Lung (tissue), 17 donors: ENCODE measurements at places on chromosomes 11 and 22.

DNA sequence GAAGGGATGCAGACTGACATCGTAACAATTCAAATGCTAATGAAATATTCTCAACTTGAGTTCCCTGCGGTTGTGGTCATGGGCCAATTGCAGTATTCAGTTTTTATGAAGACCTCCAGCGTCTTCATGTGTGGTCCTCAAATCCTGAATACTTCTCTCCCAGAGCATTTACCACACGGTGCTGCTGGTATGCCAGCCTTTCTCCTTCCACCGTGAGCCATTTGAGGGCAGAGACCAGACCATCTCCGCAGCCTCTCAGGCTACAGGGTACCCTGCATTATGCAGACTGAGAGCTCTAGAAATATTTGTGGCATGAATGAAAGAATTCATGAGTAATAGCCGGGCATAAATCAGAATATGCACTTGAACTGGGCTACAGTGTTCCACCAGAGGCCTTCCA, 289.7 kb downstream of the ST3GAL4 start:
- DNase-seq, result no peak

DNA sequence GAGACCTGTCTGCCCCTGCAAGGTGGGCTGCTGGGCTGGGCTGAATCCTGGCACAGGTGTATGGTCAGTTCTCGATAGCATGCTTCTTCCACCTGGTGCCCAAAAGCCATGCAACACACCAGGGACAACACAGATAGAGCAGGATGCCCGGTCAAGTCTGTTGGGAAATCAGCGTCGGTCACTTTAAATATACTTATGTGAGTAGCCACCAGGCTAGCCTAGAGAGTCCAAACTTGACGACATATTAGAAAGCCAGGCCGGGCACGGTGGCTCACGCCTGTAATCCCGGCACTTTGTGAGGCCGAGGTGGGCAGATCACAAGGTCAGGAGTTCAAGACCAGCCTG, 8.9 kb downstream of the C1QTNF6 start:
- no peak for DNase-seq

- no peak for DNase-seq
Measured at GRCh38 chr11:73175551-73176144, 33.5 kb upstream of the FCHSD2 start.

GRCh38 chr11:22671751-22672150, 5.3 kb downstream of the GAS2 start:
- no peak for DNase-seq

GRCh38 chr11:63761188-63761587, 7.4 kb downstream of the ZFTA start:
- no peak for DNase-seq

- DNase-seq, result peak; percentile 93
Measured at GRCh38 chr22:24289741-24290163, 19.1 kb downstream of the SPECC1L start.

DNA sequence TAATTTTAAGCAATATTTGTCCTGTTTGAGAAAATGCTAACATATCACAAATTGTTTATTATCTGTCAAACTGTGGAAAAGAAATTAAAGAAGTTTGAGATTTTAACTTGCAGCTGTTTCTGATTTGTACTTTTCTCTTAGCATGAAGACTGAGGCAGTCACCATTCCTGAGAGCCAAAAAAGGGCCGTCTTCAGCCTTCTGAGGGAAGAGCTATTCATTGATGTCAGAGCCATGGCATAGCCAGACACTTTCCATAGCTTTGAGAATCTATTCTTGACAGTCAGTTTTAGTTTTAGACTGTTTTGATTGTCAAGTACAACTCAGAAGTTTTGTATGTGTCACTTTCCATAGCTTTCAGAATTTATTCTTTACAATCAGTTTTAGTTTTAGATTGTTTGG, 32.1 kb downstream of the YAP1 start:
- DNase-seq, result no peak

DNA sequence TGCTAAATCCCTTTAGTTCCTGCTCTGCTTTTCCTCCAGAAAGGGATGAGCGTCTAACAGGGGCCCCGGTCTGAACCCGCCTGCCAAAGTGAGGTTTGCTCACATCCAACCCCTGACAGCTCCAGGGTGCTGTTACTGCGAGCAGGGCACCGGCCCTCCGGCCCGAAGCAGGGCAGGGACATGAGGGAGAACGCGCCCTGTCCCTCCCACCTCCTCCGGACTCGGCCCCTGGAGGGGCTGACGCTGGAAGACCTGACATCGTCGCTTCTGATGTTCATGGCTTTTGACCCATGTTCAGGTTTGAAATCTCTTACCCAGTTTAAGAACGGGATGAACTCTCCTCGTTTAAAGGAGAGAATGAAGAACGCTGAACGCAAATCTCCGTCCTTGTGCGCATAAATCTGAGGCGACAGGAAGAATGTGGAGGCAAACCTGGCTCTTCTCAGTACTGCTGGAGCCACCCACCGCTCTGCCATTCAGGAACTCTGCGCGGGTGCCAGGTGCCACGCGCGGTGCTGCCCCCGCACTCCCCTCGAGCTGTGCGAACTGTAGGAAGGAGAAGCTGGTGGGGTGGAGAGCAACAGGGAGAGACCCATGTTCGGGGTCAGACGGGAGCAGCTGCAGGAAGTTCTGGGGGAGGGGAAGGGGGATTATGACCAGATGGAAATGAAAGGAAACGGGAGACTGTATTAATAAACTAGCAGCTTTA, 826 bp upstream of the EEF1G start:
- DNase-seq, result peak; percentile 57

DNA sequence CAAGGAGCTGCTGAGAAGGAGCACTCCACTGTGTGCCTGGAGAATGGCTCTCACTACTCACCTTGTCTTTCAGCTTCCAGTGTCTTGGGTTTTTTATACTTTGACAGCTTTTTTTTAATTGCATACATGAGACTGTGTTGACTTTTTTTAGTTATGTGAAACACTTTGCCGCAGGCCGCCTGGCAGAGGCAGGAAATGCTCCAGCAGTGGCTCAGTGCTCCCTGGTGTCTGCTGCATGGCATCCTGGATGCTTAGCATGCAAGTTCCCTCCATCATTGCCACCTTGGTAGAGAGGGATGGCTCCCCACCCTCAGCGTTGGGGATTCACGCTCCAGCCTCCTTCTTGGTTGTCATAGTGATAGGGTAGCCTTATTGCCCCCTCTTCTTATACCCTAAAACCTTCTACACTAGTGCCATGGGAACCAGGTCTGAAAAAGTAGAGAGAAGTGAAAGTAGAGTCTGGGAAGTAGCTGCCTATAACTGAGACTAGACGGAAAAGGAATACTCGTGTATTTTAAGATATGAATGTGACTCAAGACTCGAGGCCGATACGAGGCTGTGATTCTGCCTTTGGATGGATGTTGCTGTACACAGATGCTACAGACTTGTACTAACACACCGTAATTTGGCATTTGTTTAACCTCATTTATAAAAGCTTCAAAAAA, 72.6 kb downstream of the NCAPD3 start:
- DNase-seq, result no peak

DNA sequence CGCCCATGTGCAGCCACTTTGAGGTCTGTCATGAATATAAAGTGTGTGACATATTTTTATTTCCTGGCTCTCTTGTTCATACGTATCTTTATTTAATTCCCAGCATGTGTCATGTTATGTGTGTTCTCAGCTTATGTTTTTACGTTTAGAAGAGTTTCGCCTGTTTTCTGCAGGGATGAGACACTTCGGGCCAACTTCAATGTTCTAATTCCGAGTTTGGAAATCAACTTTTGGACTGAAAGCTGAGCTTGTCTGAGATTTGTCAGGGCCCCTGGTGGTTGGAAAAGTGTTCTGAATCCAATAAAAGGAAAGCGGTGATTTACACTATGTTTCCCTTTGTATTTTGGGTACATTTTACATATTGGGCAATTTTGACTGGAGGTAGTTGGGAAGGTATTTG, 810.7 kb downstream of the TBC1D22A start:
- DNase-seq, result no peak

- no peak for DNase-seq
Measured at GRCh38 chr22:23251445-23252093, 71.3 kb downstream of the BCR start.

DNA sequence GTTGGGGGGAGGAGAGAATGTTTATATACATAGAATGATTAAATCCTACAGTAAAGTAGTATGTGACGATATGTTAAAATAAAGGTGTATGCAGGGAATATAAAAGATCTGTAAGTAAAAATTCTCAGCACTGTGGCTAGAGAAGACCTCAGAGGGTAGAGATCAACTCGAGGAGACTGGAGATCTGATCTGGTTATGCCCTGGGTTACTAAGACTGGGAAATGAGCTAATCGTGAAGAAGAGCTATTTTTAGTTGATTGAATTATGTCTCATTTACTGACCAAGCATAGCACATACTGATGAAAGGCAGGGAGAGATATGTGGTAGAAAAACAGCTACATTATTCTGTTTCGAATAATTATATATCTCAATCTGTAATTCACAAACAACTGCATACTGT, 42.8 kb upstream of the ALKBH3 start:
- no peak for DNase-seq

GRCh38 chr11:20372081-20372626, 8.6 kb downstream of the HTATIP2 start:
- DNase-seq, result no peak

GRCh38 chr22:28029956-28030355, 110.9 kb upstream of the PITPNB start:
- DNase-seq, result no peak

DNA sequence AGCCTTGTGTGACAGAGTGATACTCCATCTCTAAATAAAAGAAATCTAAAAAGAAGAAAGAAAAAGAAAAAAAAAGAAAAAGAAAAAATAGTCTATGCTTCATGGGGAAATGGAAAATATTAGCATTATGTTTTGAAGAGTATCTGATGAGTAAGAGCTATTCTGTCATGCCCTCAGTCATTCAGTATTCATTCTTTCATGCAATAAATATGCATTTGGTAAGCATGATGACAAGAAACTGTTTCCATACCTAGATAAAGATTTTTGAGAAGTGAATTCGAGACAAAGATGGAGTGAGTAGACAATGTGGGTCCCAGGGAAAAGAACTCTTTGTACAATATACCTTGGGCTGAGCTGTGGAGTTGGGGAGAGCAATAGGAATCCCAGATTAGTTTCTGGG, 6.2 kb upstream of the IFTAP start:
- no peak for DNase-seq

- no peak for DNase-seq
Measured at GRCh38 chr11:120146413-120147093, 8.6 kb upstream of the TRIM29 start.

- no peak for DNase-seq
Measured at GRCh38 chr11:33716243-33716642, 15.6 kb upstream of the C11orf91 start.

- DNase-seq, result no peak
Measured at GRCh38 chr11:62048100-62048499, 75.7 kb upstream of the INCENP start.

- no peak for DNase-seq
Measured at GRCh38 chr11:38339835-38340440, 1741.9 kb upstream of the RAG2 start.

DNA sequence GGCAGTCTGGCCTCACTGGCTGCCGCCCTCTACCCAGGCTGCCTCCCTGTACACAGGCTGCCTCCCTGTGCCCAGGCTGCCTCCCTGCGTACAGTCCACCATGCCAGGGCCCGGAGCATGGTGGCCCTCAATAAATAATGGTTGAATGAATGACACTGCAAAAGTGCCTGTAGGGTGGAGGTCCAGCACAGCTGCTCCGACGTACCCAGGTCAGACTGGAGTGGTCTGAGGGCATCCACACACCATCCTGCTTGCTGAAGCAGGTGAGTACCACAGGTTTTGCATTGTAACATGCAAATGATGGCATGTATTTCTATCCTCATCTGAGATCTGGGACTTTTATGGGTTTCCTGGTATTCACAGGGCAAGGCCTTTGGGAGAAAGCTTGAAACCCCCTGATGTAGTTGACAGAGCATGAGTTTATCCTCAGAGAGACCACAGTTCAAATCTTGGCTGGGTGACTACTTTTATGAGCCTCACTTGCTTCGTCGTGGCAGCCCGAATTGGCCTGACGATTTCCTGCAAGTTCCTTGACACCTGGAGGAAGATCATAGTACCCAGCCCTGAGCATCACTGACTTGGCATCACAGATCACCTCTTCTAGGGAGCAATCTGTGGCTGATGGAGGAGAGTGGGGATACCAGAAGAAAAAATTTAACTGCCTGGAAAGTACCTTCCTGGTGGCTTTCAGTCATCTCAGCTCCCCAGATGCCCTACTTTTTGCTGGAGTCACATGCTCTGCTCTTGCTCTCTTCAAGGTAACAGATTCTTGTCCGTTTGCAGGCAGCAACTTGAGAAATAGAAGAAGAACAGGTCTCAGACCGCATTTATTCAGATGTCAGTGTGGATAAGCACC, 16.0 kb upstream of the CYB5R3 start:
- no peak for DNase-seq

DNA sequence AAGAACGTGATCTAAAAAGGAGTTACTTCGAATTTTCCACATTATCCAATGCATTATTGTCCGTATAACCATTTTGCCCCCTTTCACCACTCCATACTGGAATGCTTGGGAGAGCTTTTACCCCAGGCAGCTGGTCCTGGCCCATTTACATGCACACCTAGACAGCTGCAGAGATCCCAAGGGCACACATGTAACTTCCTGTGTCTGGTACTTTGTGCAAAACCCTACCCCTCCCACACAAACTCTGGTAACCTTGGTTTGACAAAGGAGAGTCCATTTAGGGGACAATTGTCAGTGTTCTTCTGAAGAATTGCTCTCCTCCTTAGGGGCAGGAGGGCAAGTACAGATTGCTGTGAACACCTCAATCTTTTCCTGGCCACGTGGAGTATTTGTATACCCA, 57.3 kb upstream of the SORL1 start:
- no peak for DNase-seq

DNA sequence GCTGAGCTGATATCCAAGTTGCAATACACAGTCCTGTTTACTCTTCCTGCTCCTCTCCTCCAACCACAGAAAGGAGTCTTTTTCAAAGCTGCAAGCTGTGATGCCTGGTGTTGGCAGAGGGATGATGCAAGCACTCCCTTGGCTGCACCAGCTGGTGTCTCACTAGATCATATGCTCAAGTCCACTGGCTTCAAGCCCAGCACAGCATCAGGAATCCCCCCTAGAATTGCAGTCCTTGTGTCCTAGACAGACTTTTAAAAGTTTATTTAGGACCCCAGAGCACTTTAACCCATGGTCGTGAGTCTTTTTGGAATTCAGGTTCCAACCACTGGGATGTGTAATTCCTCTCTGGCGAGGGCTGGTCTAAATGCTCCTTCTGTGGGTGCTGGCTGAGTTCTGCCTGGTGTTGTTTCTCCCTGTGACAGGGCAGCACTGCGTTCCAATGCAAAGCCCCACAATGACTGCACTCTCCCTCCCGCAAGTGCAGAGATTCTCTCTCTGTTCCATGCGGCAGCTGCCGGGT, 1.9 kb upstream of the HEPN1 start:
- peak; percentile 86 for DNase-seq

- DNase-seq, result no peak
Measured at GRCh38 chr11:104410336-104410735, 246.4 kb upstream of the PDGFD start.

DNA sequence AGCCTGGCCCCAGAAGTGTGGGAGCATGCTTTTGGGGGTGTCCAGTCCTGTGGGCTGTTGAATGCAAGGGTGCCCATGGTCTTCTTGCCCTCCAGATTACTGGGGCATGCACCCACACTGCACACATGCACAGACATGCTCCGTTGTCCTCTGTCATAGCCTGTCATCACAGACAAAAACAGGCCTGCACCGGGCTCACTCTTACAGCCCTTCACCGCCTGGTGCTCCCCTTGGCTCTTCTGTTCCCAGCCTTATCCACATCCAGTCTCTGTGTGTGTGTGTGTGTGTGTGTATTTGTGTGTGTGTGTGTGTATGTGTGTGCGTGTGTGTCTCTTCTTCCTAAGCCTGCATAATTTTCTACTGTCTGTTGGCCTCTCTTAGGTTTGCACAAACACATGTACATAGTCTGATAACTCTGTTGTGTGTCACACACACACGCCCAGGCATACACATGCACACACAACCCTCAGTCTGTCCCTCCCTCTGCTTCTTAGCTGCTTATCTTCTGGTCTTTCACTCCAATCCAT, 23.4 kb upstream of the NECTIN1 start:
- DNase-seq, result no peak
